ENCODE measurements at places on chromosomes 4 and X. TPM values are rescaled to one million over a fixed set of nuclear protein-coding genes. Genes with fewer than 3 reads are reported as not detected.

The TEX11 gene
- 1.1 TPM for polyA plus RNA-seq

GRCh38 chrX:20454117-20454516, 187.4 kb upstream of the RPS6KA3 start:
- DNase-seq: no peak

- no peak for DNase-seq
Measured at GRCh38 chrX:154068560-154068959, 29.0 kb downstream of the MECP2 start.

DNA sequence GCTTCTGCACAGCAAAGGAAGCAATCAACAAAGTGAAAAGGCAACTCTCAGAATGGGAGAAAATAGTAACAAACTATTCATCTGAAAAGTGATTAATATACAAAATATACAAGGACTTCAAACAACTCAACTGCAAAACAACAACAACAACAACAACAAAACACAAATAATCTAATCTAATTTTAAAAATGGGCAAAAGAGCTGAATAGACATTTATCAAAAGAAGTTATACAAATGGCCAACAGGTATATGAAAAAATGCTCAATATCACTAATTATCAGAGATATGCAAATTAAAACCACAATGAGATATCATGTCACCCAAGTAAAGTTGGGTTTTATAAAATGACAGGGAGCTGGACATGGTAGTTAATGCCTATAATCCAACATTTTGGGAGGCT, 602.8 kb upstream of the DIAPH2 start:
- DNase-seq: no peak

DNA sequence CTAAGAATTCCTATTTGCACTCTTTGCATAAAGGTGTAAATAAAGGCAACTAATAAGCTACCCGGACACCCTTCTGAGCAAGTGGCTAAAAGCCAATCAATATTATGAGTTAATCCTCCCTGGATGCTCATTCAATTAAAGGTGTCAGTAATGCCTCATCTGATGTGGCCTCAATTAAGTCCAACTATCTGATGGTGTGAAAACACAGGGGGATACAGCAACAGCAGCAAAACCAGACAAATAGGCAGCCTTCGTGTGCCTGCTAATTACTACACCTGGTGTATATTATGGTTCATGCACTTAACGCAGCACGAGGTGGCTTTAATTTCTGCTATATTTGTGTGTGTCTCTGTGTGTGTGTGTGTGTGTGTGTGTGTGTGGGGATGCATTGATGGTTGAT, 244.4 kb downstream of the DCLK2 start:
- no peak for DNase-seq
